Fibroblast of lung (primary cell): ENCODE measurements at places on chromosomes 16 and 17. TPM values are rescaled to one million over a fixed set of nuclear protein-coding genes. Genes with fewer than 3 reads are reported as not detected.

- no peak for DNase-seq
Measured at GRCh38 chr16:28882551-28883160, 4.4 kb downstream of the ATP2A1 start.

GRCh38 chr17:47883589-47884426 lies 12.2 kb upstream of the SP2 start:
- DNase-seq: no peak

GRCh38 chr17:78134899-78135385 lies 4.4 kb downstream of the TMC8 start:
- DNase-seq: no peak

- DNase-seq: peak; percentile 6
Measured at GRCh38 chr17:36546418-36547093, 1.8 kb downstream of the GGNBP2 start.

DNA sequence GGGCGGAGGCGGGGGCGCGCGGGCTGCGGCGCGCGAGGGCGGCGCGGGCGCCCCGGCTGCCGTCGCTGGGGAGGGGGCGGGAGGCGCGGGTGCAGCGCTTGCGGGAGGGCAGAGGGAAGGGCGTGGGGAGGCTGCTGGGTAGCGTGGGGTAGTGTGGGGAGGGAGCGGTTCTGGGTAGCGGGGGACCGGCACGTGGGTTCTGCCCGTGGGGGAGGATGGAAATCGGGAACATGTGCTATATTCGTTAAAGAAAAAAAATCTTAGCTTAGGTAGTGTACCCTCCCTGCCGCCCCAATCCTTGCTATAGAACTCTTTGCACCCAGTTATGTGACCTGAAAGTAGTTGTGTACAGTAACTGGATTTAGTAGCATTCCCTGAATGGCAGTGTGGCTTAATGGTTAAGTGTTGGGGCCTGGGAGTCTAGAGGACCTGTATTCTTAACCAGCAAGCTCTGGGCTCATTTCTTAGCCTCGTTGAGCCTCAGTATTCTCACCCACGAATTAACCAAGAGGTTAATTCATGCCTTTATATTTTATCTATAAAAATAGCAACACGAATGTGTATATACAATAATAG lies 646 bp downstream of the RABEP1 start:
- peak; percentile 20 for DNase-seq

DNA sequence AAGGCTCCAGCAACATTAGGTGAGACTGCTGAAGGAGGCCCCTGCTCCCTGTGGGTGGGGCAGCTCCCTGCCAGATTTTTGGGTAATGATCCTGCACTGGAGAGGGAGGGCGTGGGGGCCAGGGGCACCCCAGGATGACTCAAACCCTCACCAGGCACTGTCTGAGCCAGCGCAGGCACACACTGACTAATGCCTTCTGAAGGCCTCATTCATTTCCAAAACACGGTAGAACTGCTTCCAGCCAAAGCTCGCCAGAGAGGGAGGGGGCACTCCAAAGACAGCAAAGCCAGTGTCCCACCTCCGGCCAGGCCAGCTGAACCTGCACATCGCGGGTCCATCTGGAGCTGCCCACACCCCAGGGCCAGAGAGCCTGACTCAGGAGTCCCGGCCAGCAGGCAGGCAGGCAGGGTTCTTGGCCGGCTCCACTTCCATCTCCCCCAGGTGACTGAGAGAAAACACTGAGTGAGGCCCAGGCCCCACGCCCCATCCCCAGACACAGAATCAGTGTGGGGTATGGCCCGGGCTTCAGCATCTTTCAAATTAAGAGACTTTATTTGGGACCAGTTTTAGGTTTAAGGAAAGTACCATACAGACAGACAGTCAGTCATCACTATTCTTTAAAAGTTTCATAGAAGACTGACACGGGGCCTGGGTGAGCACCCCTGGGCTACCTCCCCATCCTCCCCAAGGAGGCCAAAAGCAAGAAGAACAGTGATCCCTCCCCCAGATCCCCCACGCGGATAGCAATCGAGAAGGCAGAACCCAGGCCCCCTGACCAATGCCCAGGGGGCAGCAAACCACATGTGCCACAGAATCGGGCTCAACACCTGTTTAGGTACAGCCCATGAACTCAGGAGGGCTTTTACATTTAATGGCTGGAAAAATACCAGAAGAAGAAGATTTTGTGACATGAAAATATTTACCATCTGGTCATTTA lies 2.3 kb downstream of the PIEZO1 start:
- peak; percentile 85 for DNase-seq

KCNJ2 gene
- 36.0 and 48.1 TPM in 2 replicates for total RNA-seq

LPO gene
- total RNA-seq: not detected in 2 replicates
